ENCODE measurements at places on chromosomes 1 and 21. TPM values are rescaled to one million over a fixed set of nuclear protein-coding genes. Genes with fewer than 3 reads are reported as not detected.

The BLZF1 gene
- 15.2 TPM for total RNA-seq

The HJV gene
- total RNA-seq = not detected

The MR1 gene
- 0.67 TPM for total RNA-seq

The IFFO2 gene
- total RNA-seq = 16.7 TPM

The PGBD5 gene
- total RNA-seq = 2.0 TPM

The TRIM62 gene
- total RNA-seq = 10.8 TPM

The CYP4A22 gene
- not detected for total RNA-seq

DNA sequence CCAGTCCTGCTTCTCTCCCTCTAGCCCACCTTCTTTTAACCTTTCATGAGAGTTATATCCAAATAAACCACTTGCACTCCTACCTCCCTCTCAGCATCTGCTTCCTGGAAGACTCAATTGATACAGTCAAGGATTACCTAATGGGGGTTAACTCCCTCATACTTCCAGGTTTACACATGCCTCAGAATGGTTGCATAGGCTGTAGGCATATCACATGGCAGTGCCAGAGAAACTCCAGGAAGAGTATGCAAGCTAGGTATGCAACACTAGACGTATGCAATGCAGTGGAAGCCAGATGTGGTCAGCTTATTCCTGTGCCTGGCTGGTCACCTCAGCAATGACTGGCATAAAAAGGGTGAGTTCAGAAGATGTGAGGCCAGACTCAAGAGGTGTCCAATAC, 32.7 kb upstream of the VANGL1 start:
- H3K36me3 ChIP-seq = no peaks in the 10 kb centered on the region
- no peaks in the 10 kb centered on the region for H3K4me1 ChIP-seq
- DNase-seq = no peak
- H3K27me3 ChIP-seq = no peaks in the 10 kb centered on the region

DNA sequence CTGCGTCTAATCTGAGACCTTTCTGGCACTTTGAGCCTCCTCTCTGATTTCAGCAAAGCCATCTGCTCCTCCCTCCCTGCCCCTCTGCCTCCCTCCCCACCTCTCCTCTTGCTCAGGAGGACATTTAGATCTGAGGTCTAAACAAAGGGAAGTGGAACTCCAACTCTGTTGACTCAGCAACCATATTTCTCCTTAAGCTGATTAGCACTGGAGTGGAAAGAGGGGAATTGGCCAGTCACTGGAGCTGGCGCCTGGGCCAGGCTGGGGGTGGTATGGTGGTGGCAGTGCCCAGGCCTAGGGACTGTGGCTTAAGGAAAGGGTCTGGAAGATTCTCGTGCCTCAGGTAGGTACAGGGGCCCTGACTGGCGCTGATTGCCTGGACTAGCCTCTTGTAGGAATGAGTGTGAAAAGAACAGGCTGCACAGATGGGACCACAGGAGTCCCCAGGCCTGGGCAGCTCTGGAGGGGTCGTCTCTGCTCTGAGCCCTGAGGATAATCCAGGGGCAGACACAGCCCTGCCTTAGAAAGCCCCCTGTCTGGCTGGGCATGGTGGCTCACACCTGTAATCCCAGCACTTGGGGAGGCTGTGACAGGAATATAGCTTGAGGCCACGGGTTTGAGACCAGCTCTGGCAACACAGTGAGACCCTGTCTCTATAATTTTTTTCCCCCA, 11.9 kb downstream of the SH2D2A start:
- H3K4me3 ChIP-seq = no peak overlapping the region
- peaks cover 6% of the 10 kb centered on the region for H3K27me3 ChIP-seq
- no peak for DNase-seq
- H3K27ac ChIP-seq = no peak overlapping the region
- H3K36me3 ChIP-seq = peaks cover 19% of the 10 kb centered on the region
- H3K4me1 ChIP-seq = peaks cover 18% of the 10 kb centered on the region

- no peaks in the 10 kb centered on the region for H3K36me3 ChIP-seq
- no peak overlapping the region for H3K27ac ChIP-seq
- H3K4me1 ChIP-seq = peaks cover 8% of the 10 kb centered on the region
Measured at GRCh38 chr1:209761011-209761635, 5.3 kb downstream of the TRAF3IP3 start.

GRCh38 chr1:77533660-77534305, 148.7 kb downstream of the ZZZ3 start:
- no peak overlapping the region for H3K27ac ChIP-seq
- no peak overlapping the region for H3K4me3 ChIP-seq
- peak; percentile 67 for DNase-seq
- H3K27me3 ChIP-seq = peaks cover 8% of the 10 kb centered on the region

GRCh38 chr1:87174724-87175245, 153.9 kb upstream of the LMO4 start:
- no peaks in the 10 kb centered on the region for H3K4me1 ChIP-seq
- no peak overlapping the region for H3K27ac ChIP-seq
- no peaks in the 10 kb centered on the region for H3K27me3 ChIP-seq
- H3K4me3 ChIP-seq = no peak overlapping the region
- H3K36me3 ChIP-seq = no peaks in the 10 kb centered on the region

DNA sequence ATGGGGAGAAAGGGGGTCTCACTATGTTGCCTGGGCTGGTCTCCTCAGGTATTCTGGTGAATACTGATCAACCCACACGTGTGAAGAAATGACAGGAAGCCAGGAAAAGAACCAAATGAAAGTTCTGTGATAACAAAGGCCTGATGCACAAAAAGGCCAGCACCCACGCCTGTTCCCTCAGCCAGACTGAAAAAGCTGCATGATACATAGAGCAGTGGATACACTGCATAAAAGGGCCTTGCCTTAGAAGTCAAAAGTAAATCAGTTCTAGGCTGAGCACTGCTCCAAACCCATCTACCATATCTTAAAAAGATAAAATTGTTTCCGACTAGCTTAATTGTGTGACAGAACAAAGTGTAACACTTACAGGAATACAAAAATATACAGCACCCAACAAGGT, 36.9 kb upstream of the PSMG1 start:
- H3K36me3 ChIP-seq = peaks cover 18% of the 10 kb centered on the region
- H3K27ac ChIP-seq = no peak overlapping the region
- no peak overlapping the region for H3K4me3 ChIP-seq
- no peaks in the 10 kb centered on the region for H3K27me3 ChIP-seq
- DNase-seq = no peak

GRCh38 chr1:7009741-7010525, 224.7 kb downstream of the CAMTA1 start:
- peaks cover 8% of the 10 kb centered on the region for H3K36me3 ChIP-seq
- peaks cover 24% of the 10 kb centered on the region for H3K4me1 ChIP-seq
- no peak for DNase-seq
- no peak overlapping the region for H3K27ac ChIP-seq

DNA sequence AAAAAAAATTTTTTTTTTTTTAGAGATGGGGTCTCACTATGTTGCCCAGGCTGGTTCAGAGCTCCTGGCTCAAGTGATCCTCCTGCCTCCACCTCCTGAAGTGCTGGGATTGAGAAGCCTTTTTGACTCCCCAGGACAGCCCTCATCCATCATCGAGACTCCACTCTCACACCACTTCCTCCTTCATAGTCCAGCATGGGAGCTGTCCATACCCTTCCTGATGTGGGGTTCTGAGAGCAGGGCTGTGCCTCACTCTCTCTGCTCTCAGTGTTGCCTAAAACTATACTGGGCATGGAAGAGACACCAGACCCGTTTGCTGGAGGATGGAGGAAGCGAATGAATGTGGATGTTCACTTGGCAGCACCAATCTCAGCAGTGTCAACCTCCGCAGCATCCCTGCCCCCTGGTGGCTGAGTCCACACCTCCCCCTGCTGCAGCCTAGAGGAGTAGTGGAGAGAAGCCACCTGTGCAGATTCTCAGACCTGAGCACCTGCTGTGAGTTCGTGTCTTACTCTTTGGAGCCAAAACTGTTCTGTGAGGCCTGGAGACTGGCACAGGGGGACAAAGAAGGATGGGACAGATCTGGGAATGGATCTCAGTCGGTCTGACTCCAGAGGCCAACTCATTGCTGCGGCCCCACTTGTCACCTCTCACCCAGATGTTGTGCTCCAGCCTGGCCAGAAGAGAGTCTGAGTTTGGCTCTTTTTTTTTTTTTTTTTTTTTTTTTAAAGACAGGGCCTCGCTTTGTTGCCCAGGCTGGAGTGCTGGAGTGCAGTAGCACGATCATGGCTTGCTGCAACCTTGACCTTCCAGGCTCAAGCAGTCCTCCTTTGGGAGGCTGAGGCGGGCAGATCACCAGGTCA, 17.7 kb downstream of the TINAGL1 start:
- H3K27me3 ChIP-seq = peaks cover 5% of the 10 kb centered on the region
- peaks cover 5% of the 10 kb centered on the region for H3K4me1 ChIP-seq
- H3K27ac ChIP-seq = no peak overlapping the region
- no peak overlapping the region for H3K4me3 ChIP-seq

DNA sequence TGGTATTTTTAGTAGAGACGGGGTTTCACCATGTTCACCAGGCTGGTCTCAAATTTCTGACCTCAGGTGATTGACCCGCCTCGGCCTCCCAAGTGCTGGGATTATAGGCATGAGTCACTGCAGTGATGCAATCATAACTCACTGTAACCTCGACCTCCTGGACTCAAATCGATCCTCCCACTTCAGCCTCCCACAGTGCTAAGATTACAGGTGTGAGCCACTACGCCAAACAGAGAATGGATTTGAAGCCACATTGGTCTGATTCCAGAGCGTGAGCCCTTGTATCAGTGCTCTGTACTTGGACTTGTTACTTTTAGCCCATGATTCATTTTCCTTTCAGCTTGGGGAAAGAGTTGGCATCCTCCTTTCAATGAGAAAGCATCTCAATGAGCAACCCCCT, 14.9 kb upstream of the ZNF683 start:
- no peaks in the 10 kb centered on the region for H3K4me1 ChIP-seq
- H3K27ac ChIP-seq = no peak overlapping the region
- no peaks in the 10 kb centered on the region for H3K27me3 ChIP-seq
- H3K4me3 ChIP-seq = no peak overlapping the region

GRCh38 chr1:22753481-22753971, 42.9 kb downstream of the EPHB2 start:
- no peaks in the 10 kb centered on the region for H3K27me3 ChIP-seq
- H3K4me1 ChIP-seq = peaks cover 5% of the 10 kb centered on the region
- H3K27ac ChIP-seq = no peak overlapping the region
- H3K4me3 ChIP-seq = no peak overlapping the region
- no peak for DNase-seq
- no peaks in the 10 kb centered on the region for H3K36me3 ChIP-seq

DNA sequence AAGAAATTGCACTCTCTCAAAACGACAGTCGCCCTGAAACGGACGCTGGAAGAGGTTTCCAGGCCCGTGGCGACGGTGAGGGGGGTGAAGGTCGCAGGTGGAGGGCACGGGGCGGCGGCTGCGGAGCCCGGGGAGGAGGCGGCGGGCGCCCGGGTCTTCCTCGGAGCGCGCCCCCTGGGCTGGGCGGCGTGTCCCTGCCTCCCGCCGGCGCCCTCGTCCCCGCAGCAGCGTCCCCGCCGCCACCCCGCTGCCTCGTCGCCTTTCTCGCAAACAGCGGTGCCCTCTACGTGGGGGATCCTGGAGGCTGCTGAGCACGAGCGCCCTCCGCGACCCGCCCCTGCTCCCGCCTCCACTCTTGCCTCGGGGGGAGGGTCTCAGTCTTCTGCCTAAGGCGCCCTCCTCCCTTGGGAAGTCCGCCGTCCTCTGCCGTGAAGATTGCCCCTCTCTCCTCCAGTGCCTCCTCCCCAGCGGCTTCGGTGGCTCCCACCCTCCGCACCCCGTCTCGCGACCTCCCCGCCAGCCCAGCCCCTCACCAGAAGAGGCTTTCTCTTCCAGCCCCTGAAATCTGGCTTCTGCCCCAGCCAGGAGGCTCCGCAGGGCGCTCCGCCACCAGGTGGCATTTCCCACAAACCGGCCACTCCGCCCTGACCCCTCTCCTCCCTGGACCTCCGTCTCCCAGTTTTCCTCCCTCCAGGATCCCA, 227.4 kb downstream of the SDCCAG8 start:
- peaks cover 9% of the 10 kb centered on the region for H3K4me1 ChIP-seq
- peaks cover 7% of the 10 kb centered on the region for H3K36me3 ChIP-seq
- H3K4me3 ChIP-seq = peak overlapping the region; percentile 79
- peaks cover 10% of the 10 kb centered on the region for H3K27me3 ChIP-seq
- DNase-seq = peak; percentile 63

GRCh38 chr1:201276891-201277290, 6.4 kb upstream of the PKP1 start:
- peaks cover 13% of the 10 kb centered on the region for H3K27me3 ChIP-seq
- no peak overlapping the region for H3K4me3 ChIP-seq
- no peak for DNase-seq
- H3K27ac ChIP-seq = no peak overlapping the region

- no peak overlapping the region for H3K27ac ChIP-seq
- no peaks in the 10 kb centered on the region for H3K36me3 ChIP-seq
- H3K27me3 ChIP-seq = peaks cover 10% of the 10 kb centered on the region
- no peaks in the 10 kb centered on the region for H3K4me1 ChIP-seq
Measured at GRCh38 chr1:1364266-1364665, 5.9 kb upstream of the MXRA8 start.

DNA sequence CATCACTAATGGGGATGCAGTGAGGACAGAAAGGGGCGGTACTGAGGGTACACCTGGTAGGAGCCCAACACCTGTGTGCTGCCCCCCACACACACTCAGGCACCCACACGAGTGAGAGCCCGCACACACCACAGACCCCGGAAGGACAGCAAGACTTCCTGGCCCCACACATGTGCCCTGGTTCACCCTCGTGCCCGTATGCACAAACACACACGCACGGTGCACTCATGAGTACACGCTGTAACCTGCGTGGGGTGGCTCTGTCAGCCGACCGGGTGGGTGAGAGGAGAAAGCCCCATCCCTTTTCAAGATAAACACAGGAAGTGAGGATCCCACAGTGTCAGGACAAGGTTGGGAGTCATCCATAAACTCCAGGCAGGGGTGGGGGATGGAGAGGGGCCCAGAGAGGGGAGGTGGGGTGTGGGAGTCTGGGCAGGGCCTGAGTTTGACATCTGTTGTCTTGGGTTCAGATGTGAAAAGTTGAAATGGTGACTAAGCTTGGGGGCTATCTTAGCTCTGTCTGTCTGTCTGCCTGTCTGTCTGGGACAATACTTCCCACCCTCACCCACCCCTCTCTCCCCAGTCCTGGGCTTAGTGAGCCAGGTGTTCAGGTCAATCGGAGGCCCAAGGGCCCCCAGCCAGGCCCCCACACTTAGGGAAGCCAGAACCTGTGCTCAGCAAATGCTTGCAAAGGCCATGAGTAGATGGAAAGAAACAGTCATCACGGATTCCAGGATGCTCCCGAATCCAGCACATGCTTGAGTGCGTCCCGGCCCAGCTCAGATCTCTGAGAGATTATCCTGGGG, 119.8 kb upstream of the ZBTB40 start:
- H3K36me3 ChIP-seq = no peaks in the 10 kb centered on the region
- H3K27me3 ChIP-seq = peaks cover 3% of the 10 kb centered on the region
- no peak for DNase-seq
- no peaks in the 10 kb centered on the region for H3K4me1 ChIP-seq
- H3K4me3 ChIP-seq = no peak overlapping the region

DNA sequence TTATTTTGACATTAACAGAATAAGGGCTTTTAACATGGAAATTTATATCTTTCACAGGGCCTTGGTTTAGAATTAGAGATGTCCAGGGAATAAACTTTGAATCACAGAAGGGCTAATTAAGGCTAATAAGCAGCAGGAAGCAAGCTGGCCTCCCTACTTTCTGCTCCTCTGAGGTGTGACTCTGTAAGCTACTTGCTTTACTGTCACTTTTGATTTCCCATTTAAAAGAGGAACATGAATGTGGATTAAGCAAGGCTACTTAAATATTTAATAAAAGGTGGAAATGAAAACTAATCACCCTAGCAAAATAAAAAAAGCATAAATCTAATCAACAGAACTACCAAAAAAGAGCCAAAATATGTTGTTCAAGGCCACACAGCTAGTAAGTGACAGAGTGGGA, 28.9 kb upstream of the CD5L start:
- H3K4me3 ChIP-seq = no peak overlapping the region
- no peaks in the 10 kb centered on the region for H3K4me1 ChIP-seq
- no peak for DNase-seq
- no peaks in the 10 kb centered on the region for H3K36me3 ChIP-seq
- H3K27me3 ChIP-seq = no peaks in the 10 kb centered on the region

- H3K4me1 ChIP-seq = no peaks in the 10 kb centered on the region
- no peak overlapping the region for H3K27ac ChIP-seq
- H3K36me3 ChIP-seq = no peaks in the 10 kb centered on the region
Measured at GRCh38 chr1:81225789-81226602, 574.7 kb upstream of the ADGRL2 start.
